Fibroblast of pulmonary artery (primary cell): ENCODE measurements at places on chromosomes 3 and 15.
A peak's percentile ranks its signal among the peaks of the same experiment; 100 is the strongest.

GRCh38 chr15:100913961-100914360 lies 5.2 kb upstream of the LRRK1 start:
- DNase-seq = no peak

- DNase-seq = no peak
Observed at GRCh38 chr3:167728632-167729323, 5.9 kb downstream of the PDCD10 start.

- DNase-seq = peak; percentile 1
Observed at GRCh38 chr3:116579840-116580239, 129.7 kb upstream of the TUSC7 start.

- no peak for DNase-seq
Observed at GRCh38 chr3:43215138-43215537, 71.2 kb upstream of the SNRK start.

- DNase-seq = peak; percentile 44
Observed at GRCh38 chr15:40329804-40330203, 6.3 kb downstream of the INAFM2 start.

DNA sequence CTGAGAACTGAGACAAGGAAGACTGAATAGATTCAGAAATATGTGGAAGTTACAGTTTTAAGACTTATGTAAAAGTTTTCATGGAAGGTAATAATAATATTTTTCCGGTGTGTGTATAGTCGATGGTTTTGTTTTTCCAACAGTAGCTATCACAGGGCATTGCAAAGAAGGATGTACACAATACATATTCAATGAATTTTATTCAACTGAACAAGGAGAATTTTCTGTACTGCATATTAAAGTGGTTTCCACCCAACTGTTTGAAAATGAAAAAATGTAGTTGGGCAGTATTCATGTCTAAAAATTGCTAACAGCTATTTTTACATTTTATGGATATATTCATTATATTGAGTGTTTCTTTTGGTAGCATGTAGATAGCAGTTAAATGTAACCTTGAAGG lies 350.3 kb upstream of the ATP10A start:
- DNase-seq = no peak

GRCh38 chr15:72492733-72493132 lies 18.6 kb downstream of the ARIH1 start:
- DNase-seq = peak; percentile 16

GRCh38 chr3:124574012-124574411 lies 156.2 kb upstream of the UMPS start:
- no peak for DNase-seq

- DNase-seq = peak; percentile 41
Observed at GRCh38 chr3:29639578-29640290, 358.9 kb downstream of the RBMS3 start.

- DNase-seq = no peak
Observed at GRCh38 chr3:74129056-74129455, 485.4 kb downstream of the CNTN3 start.

GRCh38 chr15:79408041-79408440 lies 24.1 kb upstream of the MINAR1 start:
- DNase-seq = peak; percentile 7

GRCh38 chr15:70530017-70530499 lies 233.3 kb downstream of the UACA start:
- DNase-seq = no peak

GRCh38 chr15:68191555-68191954 lies 13.6 kb downstream of the CALML4 start:
- no peak for DNase-seq

- no peak for DNase-seq
Observed at GRCh38 chr3:158463556-158463955, 107.4 kb upstream of the MLF1 start.

DNA sequence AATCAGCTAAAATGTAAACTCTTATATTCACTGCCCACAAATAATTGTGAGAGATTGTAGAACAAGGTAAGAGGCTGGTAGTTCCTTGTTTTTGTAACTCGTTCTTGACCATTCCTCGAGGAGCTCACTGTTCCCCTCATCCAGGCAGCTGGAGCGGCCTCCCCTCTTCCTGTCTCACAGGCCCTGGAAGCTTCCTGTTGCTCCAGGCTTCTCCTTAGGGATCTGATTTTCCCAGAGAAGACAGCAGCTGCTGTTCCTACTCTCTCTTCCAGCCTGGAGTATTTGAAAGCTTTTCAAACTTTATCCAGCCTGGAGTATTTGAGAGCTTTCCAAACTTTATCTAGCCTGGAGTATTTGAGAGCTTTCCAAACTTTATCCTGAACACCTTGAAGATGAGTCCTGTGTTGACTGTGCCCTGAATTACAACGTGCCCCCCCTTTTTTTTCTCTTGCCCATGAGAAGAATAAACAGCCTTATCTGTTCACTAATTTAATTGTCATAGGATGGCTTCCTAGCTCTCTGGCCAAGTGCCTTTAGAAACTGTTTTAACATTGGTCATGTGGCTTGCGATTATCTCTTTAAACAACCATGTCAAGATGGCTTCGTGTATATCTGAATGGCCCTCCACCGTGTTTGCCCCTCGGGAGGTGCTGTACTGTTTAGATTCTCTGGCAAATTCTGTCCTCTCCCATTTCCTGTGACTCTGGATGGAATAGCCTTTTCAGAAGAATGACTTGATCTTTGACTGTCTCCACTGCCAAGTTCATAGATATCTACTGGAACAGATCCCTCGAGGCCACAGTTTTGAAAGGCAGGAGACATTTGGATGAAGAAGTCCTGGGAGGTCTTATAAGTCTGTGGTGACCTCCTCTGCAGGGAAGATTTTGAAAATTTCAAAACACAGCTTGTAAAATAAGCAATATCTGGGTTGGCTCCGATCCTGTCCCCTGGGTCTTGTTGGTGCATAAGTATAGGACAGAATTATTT lies 4.8 kb downstream of the ADAMTSL3 start:
- no peak for DNase-seq

DNA sequence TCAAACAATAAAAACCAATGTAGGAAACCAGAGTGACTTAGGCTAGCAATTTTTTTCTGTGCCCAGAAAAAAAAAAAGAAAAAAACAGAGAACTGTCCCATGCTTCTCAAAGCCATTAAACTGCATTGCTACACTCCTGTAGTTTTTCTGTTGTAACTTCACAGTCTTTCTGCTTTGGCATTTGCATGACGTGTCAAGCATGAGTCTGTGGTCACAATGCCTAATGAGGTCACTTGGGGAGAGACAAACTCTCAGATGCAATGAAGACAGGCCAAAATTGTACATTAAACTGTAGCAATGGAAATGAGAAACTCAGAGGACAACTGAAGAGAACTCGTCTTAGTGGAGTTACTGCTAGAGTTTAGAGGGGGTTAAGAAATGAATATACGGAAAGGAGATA lies 30.8 kb downstream of the CCDC80 start:
- DNase-seq = peak; percentile 50

GRCh38 chr3:157122116-157122515 lies 37.8 kb downstream of the CCNL1 start:
- DNase-seq = peak; percentile 94

- no peak for DNase-seq
Observed at GRCh38 chr3:134857776-134858362, 62.8 kb downstream of the EPHB1 start.

GRCh38 chr3:127286571-127287140 lies 1.2 kb downstream of the PRR20G start:
- no peak for DNase-seq

- peak; percentile 68 for DNase-seq
Observed at GRCh38 chr3:113287111-113287802, 75.9 kb downstream of the BOC start.

DNA sequence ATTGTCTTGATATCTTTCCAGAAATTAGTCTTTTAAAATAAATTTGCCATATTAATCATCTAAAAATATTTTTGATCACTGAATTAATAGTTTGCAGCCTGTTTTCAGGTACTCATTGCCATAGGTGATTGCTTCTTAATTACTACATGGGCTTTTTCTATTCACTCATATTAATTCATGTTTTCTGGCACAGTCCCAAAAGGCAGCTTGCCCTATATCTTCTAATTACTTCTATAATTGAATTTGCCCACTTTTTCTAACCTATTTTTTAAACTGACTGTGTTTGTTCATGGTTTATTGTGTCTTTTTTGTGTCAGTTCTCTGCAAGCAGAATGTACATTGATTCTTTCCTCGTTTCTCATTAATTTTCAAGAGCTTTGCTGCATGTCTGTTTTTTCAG lies 85.7 kb upstream of the SOX2 start:
- no peak for DNase-seq

GRCh38 chr3:27554706-27555105 lies 70.5 kb upstream of the SLC4A7 start:
- DNase-seq = no peak

GRCh38 chr3:72659188-72659587 lies 189.1 kb downstream of the SHQ1 start:
- no peak for DNase-seq

DNA sequence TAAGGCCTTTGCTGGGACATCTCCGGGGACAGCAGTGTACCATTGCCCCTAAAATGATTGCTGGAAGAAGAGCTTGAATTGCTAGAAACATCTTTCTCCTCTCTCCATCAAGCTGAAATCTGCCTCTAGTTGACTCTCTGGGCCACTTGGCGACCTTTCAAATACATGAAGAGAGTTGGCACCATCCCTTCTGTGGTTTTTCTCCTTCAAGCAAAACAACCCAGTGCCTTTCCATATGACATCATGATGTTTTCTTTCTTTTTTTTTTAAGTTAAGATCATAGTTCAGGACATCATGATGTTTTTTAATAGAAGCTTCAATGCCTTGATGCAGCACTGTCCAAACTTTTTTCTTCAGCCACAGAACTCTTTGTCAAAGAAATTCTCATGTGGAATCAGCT lies 144.0 kb upstream of the PTPRG start:
- DNase-seq = peak; percentile 21

DNA sequence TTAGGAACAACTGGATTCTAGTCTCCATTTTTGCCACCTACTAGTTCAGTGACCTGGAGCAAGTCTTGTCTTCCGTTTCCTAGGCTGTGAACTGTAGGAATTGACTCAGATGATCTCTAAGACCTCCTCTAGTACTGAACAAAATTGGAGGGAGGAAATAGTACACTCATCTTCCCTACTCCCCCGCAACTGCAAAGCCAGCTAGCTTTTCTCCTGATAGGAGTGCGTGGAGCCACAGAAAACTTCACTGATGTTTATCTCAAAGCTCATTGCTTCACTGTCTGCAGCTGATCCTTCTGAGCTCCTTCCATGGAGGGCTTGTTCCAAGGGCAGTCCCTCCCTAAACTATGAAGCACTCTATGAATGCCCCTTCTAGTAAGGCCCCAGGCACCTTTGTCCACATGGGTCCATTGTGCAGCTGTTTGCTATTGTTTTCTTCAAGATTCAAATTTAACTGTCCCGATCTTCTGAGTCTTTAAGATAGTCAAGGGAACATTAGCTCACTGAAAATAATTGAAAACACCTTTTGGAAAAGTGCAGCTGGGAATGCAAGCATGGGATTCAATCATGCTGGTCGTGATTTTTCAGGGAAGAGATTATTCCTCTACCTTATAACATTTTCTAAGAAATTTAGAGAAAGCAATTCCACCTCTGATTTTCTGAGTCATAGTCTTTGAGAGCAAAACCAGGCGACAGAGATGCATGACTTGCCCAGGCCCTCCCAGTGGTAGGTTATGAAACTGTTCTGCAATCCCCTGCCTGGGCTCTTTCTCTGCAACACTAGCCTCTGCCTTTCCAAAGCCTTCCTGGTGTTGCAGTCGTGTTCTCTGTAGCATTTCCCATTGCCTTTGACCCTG lies 24.3 kb downstream of the FILIP1L start:
- peak; percentile 73 for DNase-seq

DNA sequence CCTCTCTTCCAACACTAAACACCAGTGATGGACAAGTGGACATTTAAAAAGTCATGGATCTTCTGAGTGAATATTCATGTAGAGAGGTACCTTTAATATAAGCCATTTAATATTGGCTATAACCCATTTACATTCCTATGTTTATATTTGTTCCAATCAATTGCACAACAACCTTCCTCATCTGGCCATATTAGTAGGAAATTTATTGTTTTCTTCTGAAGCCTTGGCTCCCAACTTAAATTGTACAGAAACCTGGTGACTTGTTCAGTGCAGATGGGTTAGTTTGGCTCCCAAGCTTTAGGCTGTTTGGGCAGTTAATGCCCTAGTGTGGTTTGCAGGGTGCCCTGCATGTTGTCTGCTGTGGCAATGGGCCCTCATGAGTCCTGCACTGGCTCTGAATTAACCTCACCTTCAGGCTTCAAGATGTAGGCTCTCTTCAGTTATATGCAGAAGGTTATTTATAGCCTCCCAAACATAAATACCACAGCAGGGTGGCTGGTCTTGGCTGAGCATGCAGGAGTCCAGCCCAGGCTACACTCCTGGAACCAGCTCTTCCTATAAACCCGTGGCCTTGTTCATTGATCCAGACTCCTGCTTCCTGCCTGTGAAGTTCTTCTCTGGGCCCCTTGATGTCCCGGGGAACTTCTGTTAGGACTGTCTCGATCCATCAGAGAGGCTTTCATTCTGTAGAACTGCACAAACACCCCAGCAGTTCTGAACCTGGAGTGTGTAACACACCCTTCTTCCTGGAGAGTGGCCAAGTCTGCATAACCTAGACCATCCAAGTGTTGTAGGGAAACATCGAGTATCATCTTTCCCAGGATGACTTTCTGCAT lies 57.0 kb downstream of the DUT start:
- no peak for DNase-seq

- peak; percentile 34 for DNase-seq
Observed at GRCh38 chr3:160577556-160578195, 12.3 kb upstream of the KPNA4 start.
